ENCODE measurements at places on chromosomes 1 and 21. TPM values are rescaled to one million over a fixed set of nuclear protein-coding genes. Genes with fewer than 3 reads are reported as not detected.

GRCh38 chr21:42091899-42092508 is 20.9 kb downstream of the UMODL1 start:
- ATAC-seq: no peak

DNA sequence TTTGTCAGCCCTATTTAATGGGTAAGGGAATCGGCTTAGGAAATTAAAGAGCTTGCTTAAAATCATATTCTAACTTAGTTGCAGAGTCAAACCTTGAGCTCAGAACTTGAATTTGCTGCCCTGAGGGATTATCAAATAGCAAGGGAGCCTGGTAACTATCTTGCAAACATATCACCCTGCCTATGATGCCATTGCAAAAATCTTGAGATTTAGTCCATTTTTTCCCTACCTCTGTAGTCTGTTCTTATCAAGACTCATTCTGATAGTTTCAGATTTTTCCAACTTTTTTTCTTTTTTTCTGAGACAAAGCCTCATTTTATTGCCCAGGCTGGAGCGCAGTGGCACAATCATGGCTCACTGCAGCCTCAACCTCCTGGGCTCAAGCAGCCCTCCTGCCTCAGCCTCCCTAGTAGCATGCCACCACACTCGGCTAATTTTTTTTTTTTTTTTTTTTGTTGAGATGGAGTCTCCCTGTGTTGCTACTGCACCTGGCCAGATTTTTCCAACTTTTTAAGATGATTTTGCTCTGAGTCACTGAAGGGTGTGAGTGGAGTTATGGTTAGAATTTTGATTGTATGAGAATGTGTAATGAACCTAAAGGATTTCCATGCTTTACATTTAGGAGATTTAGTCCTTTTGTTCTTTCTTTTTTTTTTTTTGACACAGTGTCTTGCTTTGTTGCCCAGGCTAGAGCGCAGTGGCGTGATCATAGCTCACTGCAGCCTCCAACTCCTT is 12.2 kb downstream of the SARS1 start:
- no peak for ATAC-seq

- no peak for ATAC-seq
Measured at GRCh38 chr1:6985549-6986276, 200.5 kb downstream of the CAMTA1 start.

DNA sequence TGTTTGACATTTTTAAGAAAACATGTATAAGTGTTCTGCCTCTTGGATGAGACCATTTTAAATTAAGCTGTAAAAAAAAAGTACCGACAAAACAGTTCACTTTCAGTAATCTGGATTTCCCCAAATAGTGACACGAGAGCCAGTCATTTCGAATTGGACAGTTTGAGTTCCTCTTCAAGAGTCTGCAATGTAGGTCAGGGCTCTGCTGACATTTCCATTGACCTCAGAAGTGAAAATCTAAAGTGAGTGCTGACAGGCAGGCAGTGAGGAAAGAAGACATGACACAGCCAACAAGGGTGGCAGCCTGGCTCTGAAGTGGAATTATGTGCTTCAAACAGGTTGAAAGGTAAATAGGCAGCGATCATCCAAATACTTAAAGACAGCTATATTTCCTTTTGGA is at the start of gene IL23R:
IL23R (plus strand) TSS at position 259 of the 400 bp plus-strand sequence. CDS start 1,667 bp downstream, outside the sequence.
- ATAC-seq: no peak

- no peak for ATAC-seq
Measured at GRCh38 chr1:204744107-204744779, 58.7 kb upstream of the LRRN2 start.

DNA sequence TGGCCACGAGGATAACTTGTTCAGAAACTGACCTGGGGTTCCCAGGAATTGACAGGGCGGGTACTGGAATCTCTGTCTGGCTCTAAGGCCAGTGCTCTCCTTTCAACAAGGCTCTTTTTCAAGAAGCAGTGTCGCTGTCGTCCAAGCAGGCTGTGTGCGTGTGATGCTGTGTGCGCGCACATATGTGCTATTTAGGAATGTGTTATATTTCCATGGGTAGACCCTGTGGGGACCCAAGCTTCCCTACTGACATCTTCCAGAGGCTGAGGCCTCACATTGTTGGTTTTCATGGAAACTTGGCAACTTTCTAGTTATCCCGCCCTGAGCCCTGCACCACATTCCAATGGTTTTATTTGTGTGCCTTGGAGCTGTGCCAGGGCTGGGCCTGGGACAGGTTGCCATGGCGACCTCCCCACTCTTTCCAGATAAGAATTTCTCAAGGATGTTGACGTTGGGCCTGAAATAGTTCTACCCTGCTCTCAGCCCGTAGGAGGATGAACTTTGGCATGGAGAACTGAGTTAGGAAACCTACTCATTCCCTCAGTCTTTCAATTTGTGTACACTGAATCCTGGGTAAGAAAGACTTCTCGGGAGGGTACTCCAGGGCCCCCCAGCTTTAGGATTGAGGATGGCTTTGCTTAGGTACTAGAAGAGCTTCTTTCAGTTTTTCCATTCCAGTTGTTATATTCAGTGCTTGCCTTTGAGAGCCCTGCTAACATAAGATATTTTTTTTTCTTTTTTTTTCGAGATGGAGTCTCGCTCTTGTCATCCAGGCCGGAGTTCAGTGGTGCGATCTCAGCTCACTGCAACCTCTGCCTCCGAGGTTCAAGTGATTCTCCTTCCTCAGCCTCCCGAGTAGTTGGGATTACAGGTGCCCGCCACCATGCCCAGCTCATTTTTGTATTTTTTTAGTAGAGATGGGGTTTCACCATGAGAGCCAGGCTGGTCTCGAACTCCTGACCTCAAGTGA is 38.8 kb upstream of the SRSF10 start:
- ATAC-seq: peak; percentile 72

DNA sequence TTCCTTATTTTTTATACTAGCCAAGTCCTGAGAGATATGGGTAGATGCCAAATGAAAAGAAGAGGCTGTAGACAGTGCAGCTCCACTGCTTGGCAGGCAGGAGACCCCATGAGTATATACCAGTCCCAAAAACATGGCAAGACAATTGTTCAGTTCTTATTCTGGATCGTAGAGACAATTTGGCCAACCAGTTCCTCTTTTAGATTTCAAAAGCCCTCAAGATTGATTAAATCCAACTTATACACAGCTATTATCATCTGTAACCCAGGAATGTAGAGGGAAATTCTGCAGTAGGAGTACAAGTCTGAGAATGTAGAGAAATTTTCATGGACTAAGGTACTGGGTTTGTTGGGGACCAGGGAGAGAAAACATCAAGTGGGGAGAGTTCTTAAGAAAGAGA is 50.3 kb downstream of the ATP6V1G3 start:
- ATAC-seq: no peak

DNA sequence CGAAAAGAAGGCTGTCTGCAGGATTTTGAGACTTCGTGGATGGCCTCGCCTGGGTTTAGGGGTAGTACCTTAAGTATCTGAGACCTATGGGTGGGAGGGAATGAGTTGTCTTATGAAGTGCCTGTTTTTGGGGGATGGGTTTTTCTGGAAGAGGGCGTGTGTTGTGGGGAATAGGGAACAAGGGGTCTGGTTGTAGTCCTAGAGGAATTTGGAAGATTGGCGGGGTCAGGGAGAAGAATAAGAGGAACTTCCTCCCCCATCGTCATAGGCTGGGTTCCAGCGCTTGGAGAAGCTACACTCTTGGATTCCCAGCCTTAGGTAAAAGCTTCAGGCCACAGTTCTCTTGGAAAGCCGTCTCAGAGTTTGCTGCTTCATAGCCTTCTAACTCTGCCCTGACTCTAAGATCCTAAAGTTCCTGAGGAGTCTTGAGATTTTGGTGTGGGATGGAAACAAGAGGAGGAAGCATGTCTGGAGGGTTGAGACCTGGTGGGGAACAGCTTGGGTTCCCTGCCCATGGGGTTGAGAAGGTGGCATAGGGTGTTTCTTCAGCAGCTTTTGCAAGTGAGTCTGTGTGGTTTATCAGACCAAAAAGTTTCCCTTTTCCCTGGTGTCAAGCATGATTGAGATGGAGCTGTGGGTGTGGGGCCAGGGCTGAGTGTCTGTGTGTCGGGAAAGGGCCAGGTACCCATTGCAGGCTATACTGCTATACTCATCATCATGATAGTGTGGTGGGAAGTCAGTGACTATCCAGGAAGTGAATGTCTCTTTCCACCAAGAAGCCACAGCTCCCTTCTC is 1.8 kb downstream of the VANGL2 start:
- no peak for ATAC-seq

GRCh38 chr1:228274452-228275178 is 66.8 kb downstream of the OBSCN start:
- no peak for ATAC-seq

DNA sequence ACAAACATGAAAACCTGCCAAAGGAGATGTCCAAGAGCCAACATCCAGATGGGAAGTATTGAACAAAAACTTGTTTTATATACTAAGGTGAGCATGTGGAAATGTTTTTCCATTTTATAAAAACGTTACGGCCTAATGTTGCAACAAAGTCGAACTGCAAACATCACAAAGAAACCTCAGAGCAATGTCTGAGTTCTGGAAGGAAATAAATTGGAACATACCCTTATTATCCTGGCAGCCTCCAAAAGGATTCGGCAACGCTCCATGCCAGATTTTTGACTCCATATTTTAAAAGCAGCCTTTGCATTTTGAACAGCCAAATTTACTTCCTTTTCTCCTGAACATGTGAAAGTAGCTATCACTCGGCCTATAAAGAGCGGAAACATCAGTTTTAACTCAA is 3.3 kb downstream of the ALDH9A1 start:
- ATAC-seq: no peak

DNA sequence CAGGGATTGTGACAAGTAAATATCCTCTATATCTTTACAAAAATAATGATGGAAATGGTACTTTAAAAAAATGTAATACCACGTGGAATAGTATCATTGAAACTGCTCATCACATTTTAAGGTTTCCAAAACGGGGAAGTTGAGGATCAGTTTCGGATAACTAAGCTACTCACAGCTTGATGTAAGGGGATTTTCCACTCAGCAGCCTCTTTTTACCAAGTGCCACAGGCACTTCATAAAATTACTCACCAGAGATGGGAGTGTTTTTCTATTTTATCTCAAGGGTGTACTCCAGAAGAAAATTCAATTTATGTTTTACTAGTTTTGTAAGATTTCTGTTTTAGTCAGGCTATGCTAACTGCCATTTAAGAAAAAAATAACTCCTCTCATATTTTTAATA is 91.7 kb downstream of the TPR start:
- ATAC-seq: no peak

GRCh38 chr1:211577819-211578639 is 932 bp downstream of the SLC30A1 start:
- ATAC-seq: peak; percentile 56

DNA sequence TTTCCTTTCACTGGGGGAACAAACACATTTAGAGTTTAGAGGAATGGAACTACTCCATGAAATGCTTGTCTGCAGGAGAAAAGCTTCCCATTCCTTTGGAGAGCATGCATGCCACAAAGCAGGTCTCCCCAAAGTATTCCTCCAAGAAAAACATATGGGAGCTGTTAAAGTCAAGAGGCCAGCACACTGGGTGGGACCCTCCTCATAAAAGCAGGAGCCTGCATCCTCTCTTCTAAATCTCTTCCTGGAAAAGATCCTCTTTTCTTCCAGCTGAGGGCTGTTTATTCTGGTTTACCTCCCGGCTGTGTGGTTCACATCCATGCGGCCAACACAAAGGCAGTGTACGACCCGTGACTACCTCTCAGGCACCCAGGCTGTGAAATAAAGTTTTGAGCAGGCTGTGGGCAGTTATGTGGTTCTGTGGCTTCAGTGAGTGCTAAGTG is 103.4 kb downstream of the TENT5C start:
- ATAC-seq: no peak

DNA sequence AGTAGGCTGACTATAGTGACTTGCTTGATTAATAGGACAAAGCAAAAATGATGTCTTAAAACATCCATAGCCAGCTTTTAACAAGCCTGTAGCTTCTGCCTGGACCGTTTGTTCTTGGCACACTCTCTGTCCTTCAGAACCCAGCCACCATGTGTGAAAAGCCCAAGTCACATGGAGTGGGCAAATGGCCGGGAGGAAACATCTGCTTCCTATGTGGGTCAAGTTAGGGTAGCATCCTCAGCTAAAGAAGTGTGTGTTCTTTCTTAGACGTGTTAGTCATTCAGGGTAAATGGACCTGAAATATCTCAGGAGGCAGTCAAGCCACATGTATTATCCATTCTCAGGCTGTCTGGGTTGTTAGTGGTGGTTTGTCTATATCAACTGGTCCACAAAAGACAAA is 23.4 kb downstream of the RD3 start:
- no peak for ATAC-seq

DNA sequence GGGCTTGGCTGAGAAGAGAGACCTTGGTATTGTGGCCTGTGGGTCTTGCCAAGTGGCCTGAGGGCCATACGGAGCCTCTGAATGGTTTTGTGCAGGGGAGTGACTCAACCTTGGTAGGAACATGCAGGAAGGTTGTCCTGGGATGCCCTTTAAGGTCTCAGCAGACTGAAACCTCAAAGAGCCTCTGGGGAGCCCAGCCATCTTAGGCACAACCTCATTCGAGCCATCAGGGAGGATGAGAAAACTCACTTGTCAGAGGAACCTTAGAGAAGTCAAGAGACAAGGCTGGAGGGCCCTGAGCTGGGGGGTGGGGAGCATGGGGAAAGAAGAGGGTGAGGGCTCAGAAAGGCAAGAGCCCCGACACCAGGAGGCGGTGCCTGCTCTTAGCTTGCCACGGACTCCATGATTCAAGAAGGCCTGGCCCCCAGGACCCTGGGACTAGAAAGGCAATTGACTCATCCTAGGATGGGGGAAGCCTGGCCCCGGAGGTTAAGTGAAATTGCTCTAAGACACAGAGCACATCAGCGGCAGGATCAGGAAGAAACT is 13.0 kb downstream of the IFI6 start:
- ATAC-seq: peak; percentile 4

- ATAC-seq: peak; percentile 80
Measured at GRCh38 chr1:2322065-2322571, 69.2 kb downstream of the MORN1 start.

DNA sequence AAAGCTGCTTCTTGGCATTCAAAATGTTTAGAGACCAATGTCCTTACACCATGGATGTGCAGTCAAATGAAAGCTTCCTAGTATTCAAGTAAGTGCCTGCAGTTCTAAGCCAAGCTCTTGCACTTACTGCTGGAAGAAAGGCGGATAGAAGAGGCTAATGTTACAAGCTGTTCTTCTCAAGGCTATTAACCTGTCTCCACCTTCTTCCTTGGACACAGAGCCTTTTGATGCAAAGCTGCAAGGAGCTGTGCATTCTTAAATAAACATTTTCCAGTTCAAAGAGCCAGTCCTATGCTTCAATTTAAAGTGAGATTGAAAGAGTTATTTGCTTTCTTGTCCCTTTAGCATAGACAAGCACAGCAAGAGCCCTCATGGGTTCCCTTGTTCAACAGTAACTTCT is 167.9 kb upstream of the RUNX1 start:
- ATAC-seq: no peak

GRCh38 chr1:246483569-246483933 is 23.5 kb downstream of the SMYD3 start:
- ATAC-seq: peak; percentile 47

LINGO4 gene
- total RNA-seq: not detected

KRTAP7-1 gene
- total RNA-seq: not detected

DYRK3 gene
- total RNA-seq: 9.6 TPM

HAO2 gene
- total RNA-seq: not detected

MORC3 gene
- 31.9 TPM for total RNA-seq

FHAD1 gene
- total RNA-seq: 1.4 TPM

RSBN1 gene
- total RNA-seq: 32.5 TPM
